ENCODE measurements at places on chromosomes 4 and X.

- DNase-seq = no peak
Observed at GRCh38 chr4:179095585-179096221, 1653.5 kb upstream of the AGA start.

- no peak for DNase-seq
Observed at GRCh38 chr4:83320548-83320947, 14.1 kb downstream of the HPSE start.

DNA sequence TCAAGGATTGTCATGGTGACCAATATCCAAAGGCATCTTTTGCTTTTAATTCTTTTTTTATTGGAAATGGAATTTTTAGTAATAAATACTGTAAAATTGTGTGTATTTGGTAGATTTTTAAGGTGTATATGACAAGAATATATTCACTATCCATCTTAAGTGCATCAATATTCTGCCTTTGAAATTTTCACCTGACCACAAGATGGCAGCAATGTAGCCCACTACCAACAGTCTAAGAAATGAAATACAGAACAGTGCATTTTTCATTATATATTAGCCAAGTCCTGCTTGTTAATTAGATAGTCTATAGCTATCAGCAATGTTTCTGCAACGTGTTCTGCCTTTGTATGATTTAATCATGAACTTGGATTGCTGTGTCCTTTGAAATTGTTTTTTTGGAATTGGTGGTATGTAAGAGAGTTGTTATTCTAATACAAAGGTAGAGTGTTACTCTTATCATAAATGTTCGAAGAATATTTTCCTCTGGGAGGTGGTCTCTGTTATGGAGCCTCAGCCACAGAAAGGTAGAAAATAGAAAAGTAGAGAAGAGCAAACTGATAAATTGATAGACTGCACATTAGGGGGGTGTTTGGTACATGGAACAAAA is 38.2 kb downstream of the HPGDS start:
- no peak for DNase-seq

GRCh38 chr4:78951862-78952472 is 12.7 kb upstream of the PAQR3 start:
- DNase-seq = no peak

- DNase-seq = no peak
Observed at GRCh38 chr4:123480706-123481418, 84.3 kb downstream of the SPRY1 start.

GRCh38 chr4:40755616-40756015 is 5.9 kb downstream of the NSUN7 start:
- DNase-seq = no peak

- DNase-seq = no peak
Observed at GRCh38 chr4:182918791-182919302, 1.7 kb upstream of the DCTD start.

DNA sequence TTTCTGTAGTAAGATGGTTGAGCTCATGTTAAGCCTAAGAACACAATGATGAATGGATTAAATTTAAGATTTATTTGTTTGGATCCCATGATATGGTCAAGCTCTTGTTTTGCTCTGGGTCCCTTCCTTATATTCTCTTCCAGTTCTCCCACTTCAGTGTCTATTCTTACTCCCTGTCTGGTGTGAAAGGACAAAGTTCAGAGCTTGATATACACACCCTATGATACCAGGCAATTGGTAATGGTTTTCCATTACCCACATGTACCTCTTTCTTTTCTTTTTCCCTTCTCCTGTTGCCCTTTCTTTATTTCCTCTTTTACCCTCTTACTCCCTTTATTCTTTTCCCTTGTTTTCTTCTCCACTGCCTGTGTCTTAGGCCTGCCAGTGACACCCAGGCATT is 223.6 kb downstream of the RAPGEF2 start:
- DNase-seq = no peak

GRCh38 chr4:108742451-108743420 is 20.1 kb downstream of the ETNPPL start:
- DNase-seq = no peak

DNA sequence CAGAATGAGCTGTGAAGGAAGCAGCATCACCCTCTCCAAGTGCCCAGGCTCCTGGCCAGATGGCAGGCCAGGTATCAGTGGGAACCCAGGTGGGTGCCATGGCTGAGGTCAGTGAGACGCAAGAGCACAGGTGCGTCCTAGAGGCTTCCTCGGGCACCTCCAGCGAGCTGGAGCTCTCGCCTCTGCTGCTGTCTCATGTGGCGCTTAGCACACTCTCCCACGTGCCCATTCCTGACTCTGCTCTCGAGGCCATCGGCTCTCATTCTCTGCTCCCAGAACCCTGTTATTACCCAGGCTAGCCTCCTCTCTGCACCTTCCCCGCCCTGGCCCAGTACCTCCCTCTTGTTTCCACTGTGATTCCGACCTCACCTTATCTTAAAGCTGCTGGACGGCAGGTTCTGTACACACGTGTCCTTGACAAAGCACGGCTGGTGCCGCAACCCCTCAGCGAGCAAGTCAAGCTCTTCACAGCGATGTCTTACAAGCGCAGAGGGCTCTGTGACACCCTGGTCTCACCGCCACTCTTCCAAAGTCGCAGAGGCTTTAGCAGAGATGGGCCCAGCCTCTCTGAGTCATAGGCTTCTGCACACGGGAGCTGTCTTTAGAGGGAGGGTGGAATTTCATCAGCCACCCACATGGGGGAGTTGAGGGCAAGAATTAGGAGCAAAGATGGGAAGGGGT is 15.4 kb upstream of the MSANTD1 start:
- no peak for DNase-seq

DNA sequence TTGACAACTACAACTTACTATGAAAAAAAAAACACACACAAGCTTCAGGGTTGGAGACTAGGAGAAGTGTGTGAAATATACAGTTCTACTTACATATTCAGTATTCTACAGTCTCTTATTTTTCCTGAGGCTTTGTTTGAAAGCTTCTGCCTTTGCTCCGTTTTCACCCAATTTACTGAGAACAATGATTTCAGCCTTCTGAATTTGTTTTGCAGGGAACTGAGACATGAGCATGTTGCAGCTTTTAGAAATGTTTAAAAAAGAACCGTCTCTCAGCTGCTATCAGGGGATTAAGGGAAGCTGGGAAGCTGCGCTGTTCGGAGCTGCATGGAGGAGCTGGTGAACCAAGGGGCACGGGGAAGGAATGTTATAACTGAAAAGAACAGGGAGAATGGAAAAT is 85.7 kb downstream of the QDPR start:
- DNase-seq = no peak

DNA sequence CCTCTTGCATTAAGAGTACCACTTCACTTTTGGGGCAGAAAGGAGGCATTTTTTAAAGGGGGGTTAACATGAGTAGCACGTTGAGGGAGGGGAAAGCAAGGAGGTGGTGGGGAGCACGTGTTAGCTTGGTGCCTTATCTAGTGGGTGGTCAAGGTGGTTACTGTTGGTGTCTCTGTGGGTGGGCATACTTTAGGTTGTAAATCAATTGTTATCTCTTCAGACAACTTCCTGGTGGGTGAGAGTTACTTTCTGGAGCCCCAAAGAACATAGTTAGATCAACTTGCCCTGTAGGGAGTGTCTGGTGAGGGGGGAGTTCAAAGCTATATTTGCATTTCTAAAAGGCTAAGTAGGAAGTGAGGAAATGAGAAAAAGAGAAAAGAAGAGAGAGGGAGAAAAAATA is 297.7 kb upstream of the CLNK start:
- no peak for DNase-seq

DNA sequence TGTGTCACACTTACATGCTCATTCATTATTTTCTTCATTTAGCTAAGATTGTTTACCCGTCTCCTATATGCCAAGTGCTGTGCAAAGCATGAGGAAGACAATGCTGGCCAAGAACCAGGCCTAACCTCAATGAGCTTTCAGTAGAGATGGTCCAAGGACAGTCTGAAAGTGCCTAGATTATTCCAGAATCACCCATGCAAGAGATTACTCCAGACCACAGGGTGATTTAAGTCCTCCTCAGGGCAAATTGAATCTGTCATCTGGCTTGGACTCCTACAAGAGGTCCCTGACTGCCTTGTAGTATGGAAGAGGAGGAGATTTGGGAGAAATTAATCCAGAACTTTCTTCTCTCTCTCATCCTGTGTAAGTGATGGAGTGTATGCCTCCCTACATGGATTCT is 99.4 kb upstream of the NDP start:
- DNase-seq = no peak

DNA sequence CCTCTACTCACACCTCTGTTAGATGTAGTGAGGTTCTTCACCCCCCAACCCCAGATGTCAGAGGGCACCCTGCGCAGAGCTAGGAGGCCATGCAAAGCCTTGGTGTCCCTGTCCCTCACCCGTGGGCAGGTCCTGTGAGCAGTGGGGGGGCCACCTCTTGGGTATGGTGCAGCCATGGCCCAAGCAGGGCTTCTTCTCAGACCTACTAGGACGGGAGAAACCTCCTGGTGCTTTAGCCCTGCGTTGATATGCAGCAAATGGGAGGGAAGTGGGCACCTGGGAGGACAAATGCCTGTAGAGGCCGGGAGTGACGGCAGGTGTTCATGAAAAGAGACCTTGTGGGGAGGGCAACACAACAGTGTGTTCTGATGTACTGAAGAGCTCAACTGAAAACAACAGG is 38.5 kb upstream of the MSANTD1 start:
- DNase-seq = no peak

DNA sequence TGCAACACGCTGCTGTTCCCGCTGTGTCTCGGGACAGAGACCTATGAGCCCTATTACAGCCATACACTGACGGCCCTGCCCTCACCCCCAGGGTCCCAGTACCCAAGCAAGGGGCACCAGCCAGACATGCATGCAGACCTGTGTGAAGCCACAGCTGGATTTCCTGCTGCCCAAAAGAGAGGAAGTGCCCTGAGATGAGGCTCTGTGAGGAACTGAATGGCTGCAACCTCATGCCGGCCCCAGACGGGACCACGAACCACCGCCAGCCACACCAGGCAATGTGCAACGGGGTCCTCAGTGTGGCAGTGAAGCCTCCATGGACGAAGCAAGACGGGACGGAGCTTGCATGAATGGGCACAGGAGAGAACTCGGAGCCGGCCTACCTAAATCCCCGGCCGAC is 21.1 kb downstream of the CTBP1 start:
- no peak for DNase-seq

- DNase-seq = no peak
Observed at GRCh38 chr4:24799544-24800324, 4.4 kb downstream of the SOD3 start.

DNA sequence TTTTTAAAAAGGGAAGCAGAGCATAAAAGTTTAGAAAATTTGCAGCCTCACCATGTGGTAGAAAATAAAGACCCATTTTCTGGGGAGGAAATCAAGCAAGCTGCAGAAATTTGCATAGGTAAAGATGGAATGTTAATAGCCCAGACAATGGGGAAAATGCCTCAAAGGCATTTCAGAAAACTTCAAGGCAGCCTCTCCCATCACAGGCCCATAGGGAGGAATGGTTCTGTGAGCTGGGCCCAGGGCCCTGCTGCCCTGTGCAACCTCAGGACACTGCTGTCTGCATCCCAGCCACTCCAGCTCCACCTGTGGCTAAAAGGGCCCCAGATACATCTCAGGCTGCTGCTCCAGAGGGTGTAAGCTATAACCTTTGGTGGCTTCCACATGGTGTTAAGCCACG is 137.9 kb downstream of the INPP4B start:
- no peak for DNase-seq

DNA sequence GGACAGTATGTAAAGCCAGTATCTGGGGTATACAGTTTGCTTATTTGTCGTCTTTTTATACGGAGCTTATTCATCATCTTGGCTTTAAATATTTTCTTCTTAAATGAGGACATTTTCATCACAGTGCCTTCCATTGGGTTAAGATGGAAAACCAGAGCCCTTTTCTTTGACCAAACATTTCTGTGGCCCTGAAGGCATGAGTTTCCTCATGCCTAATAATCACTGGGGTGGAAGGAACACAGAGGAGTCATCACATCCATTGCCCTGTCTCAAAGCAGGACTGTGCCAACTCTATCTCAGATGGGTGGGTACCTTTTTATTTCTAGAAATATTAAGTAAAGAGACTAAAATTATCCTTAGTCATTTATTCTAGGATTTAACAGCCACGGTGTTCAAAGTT is 40.0 kb downstream of the CHRDL1 start:
- DNase-seq = no peak

GRCh38 chr4:69120870-69121269 is 24.6 kb downstream of the UGT2B7 start:
- DNase-seq = no peak

DNA sequence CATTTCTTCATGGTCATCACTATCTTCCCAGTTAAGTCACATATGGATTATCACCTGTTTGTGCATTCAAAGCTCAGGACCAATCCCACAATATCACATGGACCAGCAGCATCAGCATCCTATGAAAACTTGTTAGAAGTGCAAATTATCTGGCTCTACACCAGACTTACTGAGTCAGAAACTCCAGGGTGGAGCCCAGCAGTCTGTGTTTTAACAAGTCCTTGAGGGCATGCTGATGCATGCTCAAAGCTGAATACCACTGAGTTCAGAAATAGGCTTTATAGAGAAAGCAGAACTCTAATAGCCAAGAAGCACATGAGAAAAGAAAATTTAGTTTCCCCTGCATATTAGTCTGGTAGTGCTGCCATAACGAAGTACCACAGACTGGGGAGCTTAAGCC is 62.4 kb upstream of the GABRQ start:
- no peak for DNase-seq

DNA sequence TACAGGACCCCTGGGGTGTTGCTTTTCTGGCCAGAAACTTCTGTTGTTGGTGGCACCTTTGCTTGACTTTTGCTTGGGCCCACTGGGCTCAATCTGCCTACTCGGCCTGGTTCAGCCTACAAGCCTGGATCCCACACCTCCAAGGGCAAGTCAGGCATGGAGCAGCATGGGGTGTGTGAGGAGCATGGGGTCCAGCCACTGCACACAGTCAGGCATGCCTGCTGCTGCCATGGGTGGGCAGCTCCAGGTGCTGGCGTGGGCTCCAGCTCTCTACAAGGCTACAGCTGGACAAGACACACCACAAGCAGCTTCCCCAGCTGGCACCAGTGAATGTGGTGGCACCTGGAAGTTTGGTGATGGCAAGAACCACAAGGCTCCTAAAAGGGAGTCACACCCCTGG is 1683.1 kb upstream of the ADGRL3 start:
- DNase-seq = no peak

GRCh38 chr4:40557736-40558135 is 71.9 kb downstream of the RBM47 start:
- DNase-seq = no peak

GRCh38 chrX:26672571-26672970 is 456.6 kb downstream of the MAGEB5 start:
- DNase-seq = no peak

GRCh38 chrX:8657883-8658282 is 74.1 kb downstream of the ANOS1 start:
- no peak for DNase-seq

DNA sequence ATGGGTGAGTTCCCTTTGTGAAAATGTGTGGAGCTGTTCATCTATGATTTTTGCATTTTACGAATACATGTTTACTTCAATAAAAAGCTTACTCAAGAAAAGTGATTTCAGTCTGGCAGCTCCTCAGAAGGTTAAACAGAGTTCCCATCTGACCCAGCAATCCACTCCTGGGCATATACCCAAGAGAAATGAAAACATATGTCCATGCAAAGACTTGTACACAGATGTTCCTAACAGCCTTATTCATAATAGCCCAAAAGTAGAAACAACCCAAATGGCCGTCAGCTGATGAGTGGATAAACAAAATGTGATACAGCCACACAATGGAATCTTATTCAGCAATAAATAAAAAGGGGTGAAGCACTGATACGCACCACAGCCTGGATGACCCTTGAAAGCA is 20.8 kb downstream of the CLCN4 start:
- DNase-seq = no peak

GRCh38 chrX:98409867-98410266 is 1526.2 kb downstream of the RPA4 start:
- DNase-seq = no peak

- no peak for DNase-seq
Observed at GRCh38 chr4:69970071-69970470, 4.5 kb upstream of the CSN2 start.

All from activated T-helper 9 cell treated with anti-CD3 and anti-CD28 coated beads, Interleukin-2, amount 50 U/mL, for 16 hours (primary cell).